Urothelium cell line (cell line): ENCODE measurements at places on chromosomes 7 and 10.

- DNase-seq: peak; percentile 58
Measured at GRCh38 chr10:80596391-80597257, 58.9 kb downstream of the SH2D4B start.

- no peak for DNase-seq
Measured at GRCh38 chr10:71438761-71439160, 42.0 kb downstream of the CDH23 start.

GRCh38 chr7:20012100-20012499, 205.1 kb downstream of the MACC1 start:
- DNase-seq: no peak

DNA sequence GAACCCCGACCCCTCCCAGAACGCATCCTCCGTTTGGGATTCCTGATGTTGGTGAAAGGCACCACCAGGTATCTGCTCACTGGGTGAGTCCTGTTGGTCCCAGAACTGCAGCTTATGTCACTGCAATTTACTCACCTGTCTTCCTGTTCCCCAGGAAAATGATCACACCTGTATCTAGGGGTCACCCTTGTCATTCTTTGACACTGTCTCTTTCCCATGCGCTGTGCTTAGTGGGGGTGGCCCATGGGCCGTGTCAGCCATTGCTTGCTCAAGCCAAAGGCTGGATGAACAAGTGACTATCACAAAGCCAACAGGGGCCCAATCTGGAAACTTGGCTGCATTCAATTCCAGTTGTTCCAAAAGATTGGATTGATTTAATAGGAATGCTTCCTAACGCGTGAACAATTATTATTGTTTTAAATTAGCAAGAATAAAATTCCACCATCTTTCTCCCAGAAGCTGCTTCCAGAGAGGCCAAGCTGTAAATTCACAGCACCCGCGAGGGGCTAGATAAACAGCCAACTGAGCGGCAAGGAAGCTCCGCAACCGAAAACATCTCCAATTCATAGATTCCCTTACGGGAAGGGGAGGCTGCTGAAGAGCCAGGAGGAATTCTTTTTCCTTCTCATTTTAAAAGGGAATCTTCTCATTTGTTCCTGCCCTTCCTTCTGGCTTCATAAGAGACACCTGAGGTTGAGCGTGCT, 134.8 kb upstream of the ZMIZ1 start:
- no peak for DNase-seq

DNA sequence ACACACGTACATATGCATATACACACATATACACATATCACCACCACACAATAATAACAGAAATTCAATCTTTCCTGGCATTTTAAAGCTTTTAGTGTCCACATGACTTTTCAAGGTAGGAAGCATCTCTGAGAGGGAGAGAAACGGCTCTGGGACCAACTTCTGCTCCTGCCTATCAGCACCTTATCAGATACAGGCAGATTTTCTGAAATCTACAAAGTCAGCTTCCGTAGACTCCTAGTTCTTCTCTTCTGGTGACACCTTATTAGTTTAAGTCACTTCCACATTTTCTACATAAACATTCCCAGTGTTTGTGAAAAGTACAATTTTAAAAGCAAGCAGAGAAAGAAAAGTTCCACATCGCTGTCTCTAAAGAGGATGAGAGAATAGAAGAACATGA, 74.5 kb downstream of the ZNF22 start:
- DNase-seq: no peak
